NCI-H2081 (cell line): ENCODE measurements at places on chromosomes 5 and 9.

DNA sequence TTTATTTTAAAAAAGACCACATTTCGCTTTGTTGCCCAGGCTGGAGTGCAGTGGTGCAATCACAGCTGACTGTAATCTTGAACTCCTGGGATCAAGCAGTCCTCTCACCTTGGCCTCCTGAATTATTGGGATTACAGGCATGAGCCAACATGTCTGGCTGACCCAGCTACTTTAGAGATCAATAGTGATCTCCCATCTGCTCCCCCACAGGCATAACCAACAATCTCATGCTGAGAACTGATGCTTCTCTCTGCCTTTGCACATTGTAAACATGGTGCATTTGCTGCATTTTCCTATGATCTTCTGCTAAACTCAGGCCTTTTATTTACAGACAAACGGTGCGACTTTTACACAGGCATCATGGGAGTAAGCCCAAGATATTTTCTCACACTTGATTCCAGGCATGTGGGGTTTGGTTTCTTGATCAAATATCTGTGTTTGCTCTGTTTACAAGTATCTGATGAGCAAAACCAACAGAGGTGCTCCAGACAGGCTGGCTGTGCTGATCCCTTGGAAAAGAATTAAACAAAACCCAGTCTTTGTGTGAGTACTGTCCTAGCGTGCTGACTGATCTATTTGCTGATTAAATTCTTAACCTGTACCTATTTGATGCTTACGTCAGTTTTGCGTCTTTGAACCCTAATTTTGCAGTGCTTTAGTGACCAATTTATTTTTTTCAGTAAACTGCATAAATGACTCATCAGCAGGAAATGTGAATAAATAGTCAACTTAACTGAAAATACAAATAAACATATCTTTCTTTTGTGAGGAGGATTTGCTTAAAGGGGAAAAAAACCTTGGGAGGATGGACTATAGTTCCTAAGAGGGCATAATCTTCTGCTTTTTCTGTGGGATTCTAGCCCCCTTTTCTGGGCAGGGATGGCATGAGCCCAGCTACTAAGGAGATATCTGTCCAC lies 191.7 kb upstream of the NR3C1 start:
- DNase-seq = no peak

- no peak for DNase-seq
Observed at GRCh38 chr5:15513431-15513830, 13.5 kb downstream of the FBXL7 start.

DNA sequence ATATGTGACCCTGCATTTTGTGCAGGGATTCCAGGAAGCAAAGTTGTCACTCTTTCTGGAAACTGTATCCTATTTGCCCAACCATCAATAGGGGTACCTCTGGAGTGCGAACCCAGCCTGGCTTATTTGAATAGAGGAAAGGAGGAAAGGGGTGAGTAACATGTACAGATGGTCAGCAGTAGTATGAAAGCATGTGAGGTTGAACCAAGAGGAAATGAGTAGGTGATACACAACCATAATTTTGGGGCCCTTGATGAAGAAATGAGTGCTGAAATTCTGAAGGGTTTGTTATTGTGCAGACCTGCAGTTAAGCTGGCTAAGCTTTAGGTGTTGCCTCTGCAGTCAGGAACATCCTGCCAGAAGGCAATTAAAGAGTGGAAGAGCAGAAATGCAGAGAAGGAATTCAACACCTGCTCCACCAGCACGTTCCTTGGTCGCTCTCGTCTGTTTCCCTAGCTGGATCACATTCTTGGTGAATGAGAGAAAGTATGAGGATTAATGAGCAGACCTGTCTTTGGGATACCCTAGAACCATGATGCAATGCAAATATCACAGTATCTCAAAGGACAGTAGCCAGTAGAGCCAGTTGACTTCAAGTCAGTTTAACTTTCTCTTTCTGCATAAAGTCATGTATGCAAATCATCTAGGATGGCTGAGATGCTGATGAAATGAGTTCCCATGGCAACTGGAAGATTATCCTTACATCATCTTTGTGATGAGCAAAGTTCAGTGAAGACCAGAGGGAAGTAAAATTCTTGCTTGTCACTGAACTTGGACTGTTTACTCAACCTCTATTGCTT lies 13.2 kb upstream of the IL12B start:
- no peak for DNase-seq

- DNase-seq = no peak
Observed at GRCh38 chr5:9562141-9562540, 16.3 kb upstream of the SEMA5A start.

DNA sequence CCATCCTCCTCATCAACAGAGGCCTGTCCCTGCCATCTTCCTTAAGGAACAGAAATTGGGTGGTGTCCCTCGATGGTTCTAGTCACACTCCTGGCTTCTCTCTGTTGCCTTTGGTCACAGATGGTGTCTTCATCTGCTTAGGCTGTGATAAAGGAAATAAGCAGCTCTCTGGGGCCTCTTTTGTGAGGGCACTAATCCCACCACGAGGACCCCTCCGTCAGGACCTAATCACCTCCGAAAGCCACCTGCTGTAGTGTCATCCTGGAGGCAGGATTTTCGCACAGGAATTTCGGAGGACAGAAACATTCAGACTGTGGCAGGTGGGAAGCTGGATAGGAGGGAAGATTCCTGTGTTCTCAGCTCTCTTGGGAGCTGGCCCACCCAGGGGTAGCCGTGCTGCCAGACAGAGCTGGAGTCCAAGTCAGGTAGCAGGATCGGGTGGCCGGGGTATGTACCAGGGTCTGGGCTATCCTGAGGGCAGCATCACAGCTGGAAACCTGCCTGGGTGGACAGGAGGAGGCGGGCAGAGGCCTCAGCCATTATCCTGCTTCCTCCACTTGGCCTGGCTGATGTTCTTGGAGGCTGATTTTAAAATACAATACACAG lies 59.5 kb downstream of the ANKRD33B start:
- no peak for DNase-seq

GRCh38 chr5:6593148-6594016 lies 39.5 kb downstream of the NSUN2 start:
- no peak for DNase-seq

GRCh38 chr5:158013939-158014338 lies 155.0 kb upstream of the CLINT1 start:
- no peak for DNase-seq

GRCh38 chr5:67315082-67315989 lies 118.7 kb upstream of the CD180 start:
- no peak for DNase-seq

DNA sequence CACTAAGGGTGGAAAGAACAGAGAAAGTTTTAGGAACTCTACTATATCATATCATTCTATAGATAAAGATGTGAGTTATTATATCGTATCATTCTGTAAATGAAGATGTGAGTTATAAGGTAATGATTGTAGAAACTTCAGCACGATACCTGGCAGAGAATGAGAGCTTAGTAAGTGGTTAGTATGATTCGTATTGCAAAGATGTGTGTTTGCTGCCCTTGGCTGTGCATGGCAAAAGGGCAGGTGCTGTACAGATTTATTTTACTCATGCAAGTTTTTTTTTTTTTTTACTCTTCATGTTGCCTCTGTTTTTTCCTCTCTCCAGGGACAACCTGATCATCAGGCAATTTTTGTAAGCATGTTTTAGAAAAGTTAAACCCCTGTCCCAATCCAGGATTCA lies 83.3 kb downstream of the EGFLAM start:
- DNase-seq = no peak

DNA sequence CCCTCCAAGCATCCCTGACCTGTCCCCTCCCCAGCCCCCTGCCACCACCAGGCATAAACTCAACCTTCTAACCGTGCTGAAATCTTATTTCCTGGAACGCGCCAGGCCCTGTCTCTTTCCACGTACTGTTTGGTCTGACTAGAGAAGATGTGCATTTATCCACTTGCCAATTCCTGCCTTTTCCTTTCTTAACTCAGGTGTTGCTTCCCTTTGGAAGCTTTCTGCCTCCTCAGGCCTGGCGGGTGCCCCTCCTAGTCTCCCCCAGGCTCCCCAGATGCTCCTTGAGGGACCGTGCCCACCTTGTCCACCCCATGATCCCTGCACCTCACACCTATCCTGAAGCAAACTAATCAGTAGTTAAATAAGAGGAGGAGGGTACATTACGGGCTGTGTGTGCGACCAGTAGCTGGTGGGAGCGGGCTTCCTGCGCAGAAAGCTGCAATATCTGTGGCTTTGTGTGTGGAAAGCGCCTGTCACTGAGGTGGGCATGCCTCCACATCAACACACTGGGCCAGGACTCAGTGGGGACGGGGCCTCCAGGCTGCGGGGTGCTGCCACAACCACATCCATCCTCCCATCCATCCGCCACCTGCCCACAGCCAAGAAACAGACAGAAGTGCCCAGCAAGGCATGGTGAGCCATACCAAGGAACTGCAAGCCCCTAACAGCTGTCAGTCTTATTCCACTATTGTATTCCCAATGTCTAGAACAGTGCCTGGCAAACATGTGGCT lies 73.5 kb downstream of the COL23A1 start:
- no peak for DNase-seq

GRCh38 chr5:58979090-58979489 lies 396.2 kb downstream of the RAB3C start:
- no peak for DNase-seq

GRCh38 chr9:110710420-110710819 lies 41.8 kb downstream of the MUSK start:
- no peak for DNase-seq

DNA sequence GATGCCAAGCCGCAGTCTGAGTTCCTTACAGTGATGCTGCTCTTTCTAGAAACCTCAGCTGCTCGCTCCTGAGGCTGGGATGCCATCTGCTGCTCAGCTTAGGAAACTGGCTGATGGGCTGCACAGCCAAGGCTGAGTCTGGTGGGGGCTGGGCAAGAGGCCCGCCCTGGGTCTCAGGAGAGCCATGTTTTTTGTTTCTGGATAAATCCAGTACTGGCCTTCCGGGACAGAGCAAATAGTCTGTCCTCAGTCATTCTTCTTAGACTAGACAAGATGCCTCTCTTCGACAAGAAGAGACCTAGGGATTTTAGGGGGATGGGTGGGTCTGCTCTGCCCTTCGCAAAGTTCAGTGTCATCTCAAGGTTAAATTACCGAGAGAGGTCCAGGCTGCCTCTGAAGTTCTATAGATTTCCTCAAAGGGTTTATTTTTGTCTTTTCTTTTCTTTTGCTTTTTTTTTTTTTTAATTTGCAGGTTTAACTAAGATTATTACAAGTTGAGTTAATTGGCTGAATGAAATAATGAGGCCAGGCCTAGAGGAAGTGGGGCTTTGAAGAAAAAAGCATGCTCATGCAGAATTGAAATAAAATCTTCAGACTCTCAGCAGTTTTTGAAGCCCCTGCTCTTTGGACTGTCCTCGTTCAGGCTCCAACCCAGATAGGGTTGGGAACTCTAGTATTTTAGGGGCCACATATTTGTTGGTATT lies 30.6 kb upstream of the MATR3 start:
- DNase-seq = peak; percentile 81

DNA sequence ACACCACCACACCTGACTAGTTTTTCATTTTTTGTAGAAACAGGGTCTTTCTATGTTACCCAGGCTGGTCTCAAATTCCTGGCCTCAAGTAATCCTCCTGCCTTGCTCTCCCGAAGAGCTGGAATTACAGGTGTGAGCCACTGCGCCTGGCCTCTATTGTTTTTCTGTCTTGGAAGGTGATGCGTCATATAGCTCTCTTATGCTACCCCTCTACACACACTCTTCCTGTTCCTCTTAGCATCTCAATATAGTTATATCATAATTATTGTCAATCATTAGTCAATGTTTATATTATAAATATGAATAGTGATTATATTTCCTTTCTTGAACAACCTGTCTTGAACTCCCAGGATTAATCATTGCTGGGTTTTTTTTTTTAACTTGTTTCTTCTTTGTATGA lies 7.3 kb downstream of the PKD2L2 start:
- DNase-seq = no peak

GRCh38 chr9:122090981-122091380 lies 2.1 kb downstream of the TTLL11 start:
- no peak for DNase-seq

DNA sequence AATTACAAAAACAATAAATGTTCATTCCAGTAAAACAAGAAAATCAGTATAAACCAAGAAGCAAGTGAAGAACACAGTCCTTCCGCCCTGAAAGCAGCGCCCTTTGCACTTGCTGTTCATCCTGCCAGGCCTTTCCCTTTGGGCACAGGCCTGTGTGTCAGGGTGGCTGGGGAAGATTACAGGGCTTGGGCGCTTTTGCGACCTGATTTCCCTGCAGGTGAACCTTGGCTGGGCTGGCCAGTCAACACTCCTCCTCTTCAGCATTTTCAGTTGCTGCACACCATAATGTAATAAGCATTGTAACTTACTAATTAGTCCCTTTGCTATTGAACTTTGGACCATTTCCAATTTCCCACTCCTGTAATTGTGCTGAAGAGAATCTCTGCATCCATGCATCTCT lies 38.6 kb upstream of the TDRD7 start:
- peak; percentile 2 for DNase-seq

GRCh38 chr5:79493596-79494345 lies 20.2 kb downstream of the HOMER1 start:
- DNase-seq = no peak

DNA sequence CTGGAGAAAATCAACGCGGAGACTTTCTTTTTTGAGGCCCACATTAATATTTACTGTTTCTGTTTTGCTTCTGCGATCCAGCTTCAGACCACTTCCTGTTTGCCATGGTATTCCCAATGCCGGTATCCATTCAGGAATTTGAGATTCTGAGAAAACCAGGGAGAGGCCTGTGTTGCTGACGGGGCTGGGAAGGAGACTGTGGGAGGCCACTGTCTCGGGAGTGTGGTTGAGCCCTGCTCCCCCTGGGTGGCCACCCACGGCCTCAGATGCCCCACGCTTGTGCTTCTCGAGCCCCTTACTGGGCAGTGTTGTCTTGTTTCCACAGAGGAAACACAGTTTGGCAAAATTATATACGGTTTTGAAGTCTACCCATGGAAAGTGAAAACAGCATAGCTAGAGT lies 403.6 kb upstream of the IRX2 start:
- DNase-seq = no peak

GRCh38 chr9:89340332-89340731 lies 22.0 kb downstream of the SECISBP2 start:
- no peak for DNase-seq

DNA sequence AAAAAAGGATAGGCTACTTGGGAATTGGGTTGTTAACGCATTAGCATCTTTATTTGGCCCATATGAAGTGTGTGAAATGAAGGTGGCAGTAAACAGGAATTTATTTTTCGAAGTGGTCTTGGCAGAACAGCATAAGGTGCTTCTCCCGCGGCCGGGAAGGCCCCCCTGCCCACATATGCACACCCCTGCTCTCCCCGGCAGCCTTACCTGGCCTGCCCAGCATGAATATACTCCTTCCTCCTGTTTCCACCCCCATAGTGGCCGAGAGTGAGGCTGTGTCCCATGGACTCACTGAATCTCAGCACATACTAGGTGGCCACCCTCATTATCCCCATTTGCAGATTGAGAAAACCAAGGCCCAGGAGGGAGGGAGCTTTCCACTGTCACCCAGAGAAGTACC lies 54.0 kb upstream of the OLFM1 start:
- no peak for DNase-seq
